T-helper 17 cell (primary cell): ENCODE measurements at places on chromosomes 3 and 15.
A peak's percentile ranks its signal among the peaks of the same experiment; 100 is the strongest.

- DNase-seq: no peak
These were observed 34.6 kb downstream of the PXYLP1 start for GRCh38 chr3:141266186-141266585.

- peak; percentile 61 for DNase-seq
These were observed 33.5 kb upstream of the ACAD9 start for GRCh38 chr3:128845778-128846485.

DNA sequence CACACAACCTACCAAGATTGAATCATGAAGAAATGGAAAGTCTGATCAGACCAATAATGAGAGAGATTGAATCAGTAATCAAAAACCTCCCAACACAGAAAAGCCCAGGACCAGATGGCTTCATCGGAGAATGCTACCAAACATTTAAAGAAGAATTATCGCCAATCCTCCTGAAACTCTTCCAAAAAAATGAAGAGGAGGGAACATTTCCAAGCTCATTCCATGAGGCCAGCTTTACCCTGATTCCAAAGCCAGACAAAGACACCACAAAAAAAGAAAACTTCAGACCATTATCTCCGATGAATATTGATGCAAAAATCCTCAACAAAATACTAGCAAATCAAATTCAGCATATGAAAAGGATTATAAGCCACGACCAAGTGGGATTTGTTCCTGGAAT is 94.1 kb downstream of the SENP2 start:
- DNase-seq: no peak

- no peak for DNase-seq
These were observed 77.7 kb downstream of the ABHD5 start for GRCh38 chr3:43768381-43768973.

DNA sequence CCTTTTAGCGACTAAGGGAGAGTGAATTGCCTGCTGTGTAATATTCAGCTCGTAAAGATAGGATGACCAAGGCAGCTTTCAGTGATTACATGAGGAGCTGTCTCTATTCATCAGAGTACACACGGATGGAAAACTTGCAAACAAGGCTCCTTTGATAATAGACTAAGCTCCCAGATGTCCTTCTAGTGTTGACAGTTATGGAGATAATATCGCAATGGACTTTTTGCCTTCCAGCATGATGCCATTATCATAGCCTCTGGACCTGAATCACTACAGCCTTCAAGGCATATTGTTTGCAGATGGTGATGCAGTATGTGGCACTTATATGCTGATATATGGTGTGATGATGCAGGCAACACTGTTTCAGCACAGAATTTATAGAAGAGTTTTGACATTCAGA is 93.9 kb downstream of the ECT2 start:
- no peak for DNase-seq

DNA sequence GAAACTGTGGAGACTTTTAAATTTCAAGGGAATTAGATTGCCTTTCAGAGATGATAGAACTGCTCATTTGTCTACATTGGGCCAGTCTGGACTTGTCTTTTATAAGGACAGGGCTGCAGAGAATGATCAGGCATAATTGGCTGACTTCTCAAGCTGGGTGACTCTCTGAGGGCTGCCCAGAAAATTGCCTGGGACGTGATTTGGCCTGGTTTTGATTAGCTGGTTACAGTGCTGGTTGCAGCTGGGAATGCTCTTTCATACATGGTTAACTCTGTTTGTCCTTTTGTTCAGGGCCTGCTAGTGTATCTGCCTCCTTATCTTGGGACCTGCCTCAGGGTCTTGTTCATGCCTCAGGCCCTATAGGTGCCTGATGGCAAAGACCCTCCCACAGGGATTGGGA is 245.6 kb downstream of the CLSTN2 start:
- no peak for DNase-seq

GRCh38 chr3:122793568-122794416 is at the start of gene HSPBAP1:
TSS of gene HSPBAP1 (minus strand) at chr3:122793831. CDS start at chr3:122793680, 151 bp downstream.
- peak; percentile 76 for DNase-seq
